ENCODE measurements at places on chromosomes 12 and 14.

DNA sequence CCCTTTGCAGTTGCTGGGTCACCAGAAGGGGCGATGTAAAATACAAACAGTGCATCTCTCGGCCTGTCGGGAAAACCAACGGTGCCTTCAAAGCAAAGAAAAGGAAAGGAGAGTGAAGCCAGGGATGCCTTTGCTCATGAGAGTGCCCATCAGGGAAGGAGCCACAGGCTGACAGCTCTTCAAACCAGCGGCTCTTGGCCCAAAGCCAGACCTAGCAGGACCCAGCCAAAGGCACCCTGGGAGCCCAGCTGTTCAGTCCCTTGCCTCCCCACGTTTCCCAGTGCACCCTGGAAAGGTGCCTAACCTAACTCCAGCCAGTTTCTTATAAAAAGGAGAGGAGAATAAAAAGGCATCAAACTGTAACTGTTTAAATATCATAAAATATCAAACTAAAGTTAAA, 29.2 kb downstream of the PRMT8 start:
- H3K36me3 ChIP-seq = no peaks in the 10 kb centered on the region
- no peak overlapping the region for H3K27ac ChIP-seq
- no peak overlapping the region for H3K4me3 ChIP-seq
- no peaks in the 10 kb centered on the region for H3K4me1 ChIP-seq
- DNase-seq = no peak
- H3K27me3 ChIP-seq = peaks cover 8% of the 10 kb centered on the region

GRCh38 chr12:54277823-54278276, 2.1 kb downstream of the CBX5 start:
- H3K4me1 ChIP-seq = peaks cover 56% of the 10 kb centered on the region
- H3K27me3 ChIP-seq = no peaks in the 10 kb centered on the region
- peaks cover 26% of the 10 kb centered on the region for H3K36me3 ChIP-seq
- no peak overlapping the region for H3K27ac ChIP-seq

GRCh38 chr14:100072783-100073346, 7.6 kb downstream of the EVL start:
- DNase-seq = peak; percentile 67
- H3K27me3 ChIP-seq = no peaks in the 10 kb centered on the region
- peaks cover 78% of the 10 kb centered on the region for H3K4me1 ChIP-seq

- no peak for DNase-seq
- no peak overlapping the region for H3K27ac ChIP-seq
- H3K27me3 ChIP-seq = peaks cover 8% of the 10 kb centered on the region
- H3K4me1 ChIP-seq = peaks cover 8% of the 10 kb centered on the region
Measured at GRCh38 chr12:27615331-27615891, 80.8 kb upstream of the REP15 start.

GRCh38 chr12:21656905-21657325, 727 bp downstream of the LDHB start:
- H3K27ac ChIP-seq = peak overlapping the region; percentile 97
- peak; percentile 58 for DNase-seq
- H3K27me3 ChIP-seq = no peaks in the 10 kb centered on the region
- H3K4me3 ChIP-seq = peak overlapping the region; percentile 82

GRCh38 chr12:11615481-11615880, 34.0 kb upstream of the ETV6 start:
- H3K36me3 ChIP-seq = no peaks in the 10 kb centered on the region
- H3K27ac ChIP-seq = no peak overlapping the region
- no peaks in the 10 kb centered on the region for H3K4me1 ChIP-seq
- DNase-seq = no peak
- no peak overlapping the region for H3K4me3 ChIP-seq

GRCh38 chr14:102525219-102525928, 15.8 kb upstream of the ANKRD9 start:
- no peaks in the 10 kb centered on the region for H3K36me3 ChIP-seq
- H3K4me3 ChIP-seq = peak overlapping the region; percentile 82
- peaks cover 46% of the 10 kb centered on the region for H3K4me1 ChIP-seq
- peak; percentile 61 for DNase-seq
- H3K27me3 ChIP-seq = no peaks in the 10 kb centered on the region
- H3K27ac ChIP-seq = peak overlapping the region; percentile 81

DNA sequence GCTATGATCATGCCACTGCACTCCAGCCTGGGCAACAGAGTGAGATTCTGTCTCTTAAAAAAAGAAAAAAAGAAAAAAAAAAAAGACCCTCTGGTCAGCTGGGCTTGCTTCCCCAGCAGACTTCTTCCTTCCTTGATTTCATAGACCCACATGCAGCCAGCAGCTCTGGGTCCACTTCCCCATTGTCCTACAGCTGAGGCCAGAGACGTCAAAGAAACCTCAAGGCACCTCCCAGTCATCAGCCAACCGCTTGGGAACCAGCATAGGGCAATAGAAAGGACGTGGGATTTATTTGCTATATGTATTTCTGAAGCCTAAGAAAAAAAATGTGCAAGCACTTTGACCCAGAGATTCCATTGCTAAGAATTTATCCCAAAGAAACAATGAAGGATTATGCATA, 35.4 kb upstream of the SPPL3 start:
- H3K27me3 ChIP-seq = peaks cover 1% of the 10 kb centered on the region
- no peak overlapping the region for H3K27ac ChIP-seq
- no peak for DNase-seq
- H3K36me3 ChIP-seq = no peaks in the 10 kb centered on the region
- H3K4me3 ChIP-seq = no peak overlapping the region

DNA sequence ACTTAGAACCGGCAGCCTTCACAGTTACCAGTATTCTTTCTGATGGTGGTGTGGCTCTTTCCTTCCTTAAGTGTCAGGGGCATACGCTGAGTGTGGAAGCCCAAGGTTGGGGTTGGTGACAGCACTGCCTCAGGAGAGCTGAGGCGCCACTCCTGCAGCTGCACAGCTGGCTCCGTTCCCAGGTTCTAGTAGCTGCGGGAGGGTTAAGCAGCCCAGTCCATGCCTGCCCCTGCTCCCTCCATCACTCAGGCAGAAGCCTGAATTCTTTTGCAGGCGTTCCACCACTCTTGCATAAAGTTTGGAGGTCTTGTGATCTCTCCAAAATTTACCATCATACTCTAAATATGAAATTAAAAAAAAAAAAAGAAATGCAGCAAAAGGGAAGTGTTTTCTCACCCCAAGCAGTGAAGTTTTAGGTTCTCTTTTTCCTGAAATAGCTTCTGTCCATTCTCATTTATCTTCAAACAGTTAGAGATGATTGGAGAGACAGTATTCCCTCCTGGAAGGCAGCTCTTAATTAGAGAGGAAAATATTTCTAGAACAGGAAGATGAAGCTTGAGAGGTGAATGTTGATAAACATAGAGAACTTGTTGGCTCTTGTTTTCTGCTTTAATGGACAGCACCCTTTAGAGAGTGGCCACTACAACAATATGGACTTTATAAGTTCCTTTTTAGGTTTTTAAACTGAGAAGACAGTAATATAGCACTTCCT, 136.1 kb downstream of the FGD4 start:
- no peaks in the 10 kb centered on the region for H3K36me3 ChIP-seq
- H3K4me3 ChIP-seq = no peak overlapping the region
- H3K27ac ChIP-seq = no peak overlapping the region
- no peaks in the 10 kb centered on the region for H3K4me1 ChIP-seq
- no peak for DNase-seq

DNA sequence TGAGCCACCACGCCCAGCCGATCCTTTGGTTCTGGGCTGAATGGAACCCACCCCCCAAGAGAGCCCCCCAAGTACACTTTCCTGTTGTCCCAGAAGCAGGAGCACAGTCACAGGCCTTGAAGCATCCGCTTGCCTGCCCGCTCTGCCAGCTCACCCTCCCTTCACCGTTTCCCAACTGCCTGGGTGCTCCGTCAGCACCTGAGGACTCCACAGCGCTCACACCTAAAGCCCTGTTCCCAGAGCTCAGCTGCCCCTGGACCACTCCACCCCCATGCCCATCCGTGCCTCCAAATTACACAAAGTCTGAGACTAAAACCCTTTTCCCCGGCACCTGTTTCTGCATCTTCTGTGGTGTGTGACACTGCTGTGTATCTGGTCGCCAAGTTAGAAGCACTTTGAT, 44.3 kb upstream of the TRAF3 start:
- no peaks in the 10 kb centered on the region for H3K4me1 ChIP-seq
- peaks cover 3% of the 10 kb centered on the region for H3K36me3 ChIP-seq
- no peak overlapping the region for H3K27ac ChIP-seq
- H3K27me3 ChIP-seq = no peaks in the 10 kb centered on the region
- H3K4me3 ChIP-seq = no peak overlapping the region

- no peak within 1 kb of the TSS for H3K27ac ChIP-seq
- H3K4me3 ChIP-seq = no peak within 1 kb of the TSS
Measured at GRCh38 chr12:102480406-102480805, at the start of gene IGF1. TSS of gene IGF1 (minus strand) at chr12:102480563. CDS start at chr12:102480381, 182 bp downstream.

GRCh38 chr12:12521044-12521485, 41.6 kb downstream of the DUSP16 start:
- H3K27ac ChIP-seq = no peak overlapping the region
- no peak for DNase-seq
- H3K27me3 ChIP-seq = no peaks in the 10 kb centered on the region
- no peak overlapping the region for H3K4me3 ChIP-seq
- H3K36me3 ChIP-seq = peaks cover 64% of the 10 kb centered on the region

- H3K27me3 ChIP-seq = peaks cover 38% of the 10 kb centered on the region
- no peaks in the 10 kb centered on the region for H3K36me3 ChIP-seq
- H3K4me1 ChIP-seq = peaks cover 20% of the 10 kb centered on the region
- no peak overlapping the region for H3K4me3 ChIP-seq
Measured at GRCh38 chr14:97296176-97296575, 499.0 kb downstream of the VRK1 start.

DNA sequence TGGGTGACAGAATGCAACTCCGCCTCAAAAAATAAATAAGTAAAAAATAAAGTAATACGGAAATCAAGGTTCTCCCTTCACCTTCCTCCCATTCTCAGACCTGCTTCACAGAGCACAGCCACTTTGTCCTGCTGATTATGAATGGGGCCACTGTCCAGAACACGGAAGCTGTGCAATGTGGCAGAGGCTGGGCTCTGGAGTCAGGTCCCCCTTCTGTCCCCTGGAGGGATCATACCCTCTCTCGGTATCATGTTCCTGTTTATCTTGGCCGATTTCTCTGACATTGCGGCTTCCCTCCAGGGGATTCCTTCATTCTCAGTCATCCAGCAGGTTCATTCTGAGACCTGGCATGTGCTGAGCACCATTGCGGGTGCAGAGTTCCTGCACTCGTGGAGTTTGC, 11.3 kb downstream of the PPP2R5C start:
- H3K27ac ChIP-seq = no peak overlapping the region
- peaks cover 10% of the 10 kb centered on the region for H3K4me1 ChIP-seq
- peaks cover 6% of the 10 kb centered on the region for H3K36me3 ChIP-seq
- H3K27me3 ChIP-seq = no peaks in the 10 kb centered on the region
- no peak for DNase-seq
- H3K4me3 ChIP-seq = no peak overlapping the region

- H3K36me3 ChIP-seq = no peaks in the 10 kb centered on the region
- DNase-seq = no peak
- no peak overlapping the region for H3K27ac ChIP-seq
- H3K4me3 ChIP-seq = no peak overlapping the region
- H3K27me3 ChIP-seq = no peaks in the 10 kb centered on the region
- no peaks in the 10 kb centered on the region for H3K4me1 ChIP-seq
Measured at GRCh38 chr14:45905672-45906071, 652.7 kb upstream of the MIS18BP1 start.

GRCh38 chr12:12442548-12443071, 85.7 kb downstream of the BORCS5 start:
- H3K27me3 ChIP-seq = no peaks in the 10 kb centered on the region
- peaks cover 91% of the 10 kb centered on the region for H3K4me1 ChIP-seq
- H3K36me3 ChIP-seq = peaks cover 39% of the 10 kb centered on the region
- H3K27ac ChIP-seq = peak overlapping the region; percentile 98
- peak overlapping the region; percentile 39 for H3K4me3 ChIP-seq

DNA sequence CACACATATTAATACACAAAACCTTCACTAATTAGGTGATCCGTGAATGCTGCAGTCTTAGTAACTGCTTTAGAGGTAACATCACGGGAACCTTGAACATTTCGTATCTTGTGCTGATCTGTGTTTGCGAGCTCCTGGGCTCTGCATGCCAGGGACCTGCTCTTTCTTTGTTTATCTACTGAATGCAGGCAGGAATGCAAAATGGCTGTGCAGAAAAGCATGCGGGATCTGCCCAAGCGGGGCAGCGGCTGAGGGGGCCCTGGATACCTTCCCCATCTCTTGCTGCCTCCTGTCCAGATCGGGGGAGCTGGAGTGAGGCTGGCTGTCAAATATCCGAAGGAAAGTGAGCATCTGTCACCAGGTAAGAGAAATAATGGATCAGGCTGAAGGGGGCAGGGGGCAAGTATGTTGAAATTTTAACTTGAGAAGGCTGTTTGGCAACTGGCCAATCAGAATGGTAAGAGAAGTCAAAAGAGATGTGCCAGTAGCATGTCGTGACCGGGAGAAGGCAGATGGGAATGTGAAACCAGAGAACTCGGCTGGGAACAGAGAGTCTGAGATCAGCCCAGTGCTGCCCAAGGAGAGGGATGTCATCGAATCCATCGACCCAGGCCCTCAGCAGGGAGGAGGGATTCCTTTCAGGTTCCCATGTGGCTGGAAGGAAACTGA, 191.4 kb downstream of the TTC7B start:
- no peak overlapping the region for H3K27ac ChIP-seq
- H3K36me3 ChIP-seq = no peaks in the 10 kb centered on the region
- no peak for DNase-seq
- H3K4me1 ChIP-seq = no peaks in the 10 kb centered on the region
- H3K4me3 ChIP-seq = no peak overlapping the region

DNA sequence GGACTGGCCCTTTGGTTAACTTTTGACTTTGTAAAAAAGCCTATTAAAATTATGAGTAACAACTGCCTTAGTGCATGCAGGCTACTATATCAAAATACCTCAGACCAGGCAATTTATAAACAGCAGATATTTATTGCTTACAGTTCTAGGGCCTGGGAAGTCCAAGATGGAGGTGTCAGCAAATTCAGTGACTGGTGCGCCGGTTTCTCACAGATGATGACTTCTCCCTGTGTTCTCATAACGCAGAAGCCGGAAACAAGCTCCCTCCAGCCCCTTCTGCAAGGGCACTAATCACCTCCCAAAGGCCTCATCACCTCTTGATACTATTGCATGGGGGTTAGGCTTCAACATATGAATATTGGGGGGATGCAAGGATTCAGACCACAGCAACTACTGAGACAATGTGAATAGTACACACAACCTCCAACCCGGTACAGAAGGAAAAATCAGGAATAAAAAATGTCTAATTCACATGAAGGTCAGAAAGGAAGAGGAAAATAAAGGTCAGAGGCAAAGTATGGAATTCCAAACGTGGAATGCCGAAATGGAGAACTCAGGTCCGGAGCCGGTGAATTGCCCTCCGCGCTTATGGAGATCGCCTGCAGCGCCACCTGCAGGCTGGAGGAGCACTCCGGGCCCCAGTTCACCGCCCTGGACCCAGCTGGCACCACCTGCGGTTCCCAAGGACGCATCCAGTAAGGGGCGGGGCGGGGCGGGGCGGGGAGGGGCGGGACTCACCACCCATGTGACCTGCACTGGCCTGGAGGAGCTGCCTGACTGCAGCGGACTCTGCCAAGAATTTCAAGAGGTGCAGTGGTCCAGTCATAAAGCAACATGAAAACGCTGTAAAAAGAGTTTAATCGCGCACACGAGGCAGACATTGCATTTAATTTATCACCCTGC, 203.4 kb downstream of the KIF26A start:
- peak; percentile 46 for DNase-seq
- H3K4me1 ChIP-seq = no peaks in the 10 kb centered on the region
- H3K4me3 ChIP-seq = no peak overlapping the region
- H3K27me3 ChIP-seq = peaks cover 20% of the 10 kb centered on the region
- no peaks in the 10 kb centered on the region for H3K36me3 ChIP-seq
- no peak overlapping the region for H3K27ac ChIP-seq

GRCh38 chr12:95528431-95528830, 22.8 kb downstream of the USP44 start:
- no peak for DNase-seq
- no peak overlapping the region for H3K4me3 ChIP-seq
- H3K4me1 ChIP-seq = no peaks in the 10 kb centered on the region
- no peaks in the 10 kb centered on the region for H3K27me3 ChIP-seq
- no peaks in the 10 kb centered on the region for H3K36me3 ChIP-seq

GRCh38 chr14:69327507-69327906, 67.5 kb downstream of the GALNT16 start:
- H3K36me3 ChIP-seq = no peaks in the 10 kb centered on the region
- H3K27ac ChIP-seq = no peak overlapping the region
- no peak overlapping the region for H3K4me3 ChIP-seq
- DNase-seq = no peak
